ENCODE measurements at places on chromosomes 6 and 20.
A peak's percentile ranks its signal among the peaks of the same experiment; 100 is the strongest.

DNA sequence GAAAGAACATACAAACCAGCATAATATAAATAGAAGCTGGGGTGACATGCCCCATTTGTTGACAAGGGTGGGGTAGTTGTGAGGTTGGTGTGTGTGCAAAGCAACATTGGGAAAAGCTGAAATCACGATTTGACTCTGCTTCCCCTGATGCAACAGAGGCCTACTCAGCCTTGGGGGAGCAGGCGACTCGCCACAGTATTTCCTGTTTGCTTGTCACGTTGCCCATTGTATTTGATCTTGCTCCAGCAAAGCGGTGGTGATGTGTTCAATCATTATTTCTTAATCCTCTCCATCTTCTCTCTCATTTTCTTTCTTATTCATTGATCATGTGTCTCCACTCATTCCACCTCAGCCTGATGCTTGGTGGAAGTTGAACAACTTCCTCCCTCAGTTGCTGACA, 165.8 kb upstream of the CITED2 start:
- no peak overlapping the region for H3K4me3 ChIP-seq
- H3K36me3 ChIP-seq = no peaks in the 10 kb centered on the region
- DNase-seq = no peak
- no peaks in the 10 kb centered on the region for H3K4me1 ChIP-seq
- H3K27me3 ChIP-seq = no peaks in the 10 kb centered on the region

DNA sequence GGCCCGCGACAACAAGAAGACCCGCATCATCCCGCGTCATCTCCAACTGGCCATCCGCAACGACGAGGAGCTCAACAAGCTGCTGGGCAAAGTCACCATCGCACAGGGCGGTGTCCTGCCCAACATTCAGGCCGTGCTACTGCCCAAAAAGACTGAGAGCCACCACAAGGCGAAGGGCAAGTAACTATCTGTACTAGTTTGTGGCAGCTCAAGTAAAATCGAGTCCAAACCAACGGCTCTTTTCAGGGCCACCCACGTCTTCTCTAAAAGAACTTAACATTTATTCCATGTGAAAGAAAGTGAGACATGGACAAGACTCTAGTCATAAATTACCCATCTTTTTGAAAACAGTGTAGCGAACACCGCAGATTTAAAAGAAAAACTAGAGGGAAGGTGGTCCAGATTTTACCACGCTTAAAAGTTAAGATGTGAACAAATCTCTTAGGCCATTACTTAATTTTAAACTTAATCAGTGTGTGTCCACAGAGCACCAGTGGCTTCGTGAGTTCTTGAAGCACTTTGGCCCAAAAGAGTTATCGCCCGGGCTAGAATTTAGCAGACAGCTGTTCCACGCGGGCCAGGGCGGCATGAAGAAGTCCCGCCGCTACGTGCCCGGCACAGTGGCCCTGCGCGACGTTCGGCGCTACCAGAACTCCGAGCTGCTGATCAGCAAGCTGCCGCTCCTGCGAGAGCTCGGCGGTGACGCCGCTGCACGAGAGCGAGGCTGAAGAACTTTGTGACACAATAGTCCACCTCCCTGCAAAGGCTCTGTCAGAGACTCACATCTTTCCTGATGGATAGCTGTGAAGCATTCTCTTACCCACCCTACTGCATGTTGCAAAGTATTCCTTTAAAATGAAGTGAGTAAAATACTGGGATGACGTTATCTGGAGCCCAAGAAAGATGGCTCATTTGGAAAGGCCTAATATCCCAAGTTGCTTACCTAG, 113.9 kb upstream of the PRSS16 start:
- H3K27ac ChIP-seq = peak overlapping the region; percentile 90
- H3K4me3 ChIP-seq = peak overlapping the region; percentile 74
- peaks cover 34% of the 10 kb centered on the region for H3K4me1 ChIP-seq
- peaks cover 6% of the 10 kb centered on the region for H3K36me3 ChIP-seq

GRCh38 chr20:46720776-46721425, 11.5 kb downstream of the SLC2A10 start:
- no peak overlapping the region for H3K27ac ChIP-seq
- H3K36me3 ChIP-seq = peaks cover 5% of the 10 kb centered on the region
- DNase-seq = no peak
- H3K27me3 ChIP-seq = no peaks in the 10 kb centered on the region
- H3K4me1 ChIP-seq = no peaks in the 10 kb centered on the region
- H3K4me3 ChIP-seq = no peak overlapping the region

- H3K36me3 ChIP-seq = no peaks in the 10 kb centered on the region
- H3K4me1 ChIP-seq = no peaks in the 10 kb centered on the region
Observed at GRCh38 chr6:9614778-9615177, 800.1 kb downstream of the TFAP2A start.

DNA sequence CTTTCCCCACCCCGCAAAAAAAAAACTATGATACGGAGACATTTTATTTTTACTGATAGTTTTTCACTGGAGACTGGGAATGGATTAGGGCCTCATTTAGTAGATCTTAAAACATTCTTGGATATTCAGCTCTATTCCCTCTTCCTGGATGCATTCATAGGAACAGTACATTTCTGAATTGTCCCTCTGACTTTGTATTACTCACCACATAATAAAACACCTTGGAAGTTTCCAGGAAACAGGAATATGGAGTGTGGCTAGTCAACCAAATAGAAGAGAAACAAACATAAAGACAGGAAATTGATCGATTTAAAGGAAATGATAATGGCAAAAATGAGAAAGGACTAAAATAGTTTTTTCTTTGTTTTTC, 147.7 kb downstream of the GPX5 start:
- H3K27me3 ChIP-seq = peaks cover 91% of the 10 kb centered on the region
- no peak for DNase-seq
- H3K4me3 ChIP-seq = peak overlapping the region; percentile 36
- no peak overlapping the region for H3K27ac ChIP-seq
- peaks cover 11% of the 10 kb centered on the region for H3K4me1 ChIP-seq

All from left ventricle myocardium inferior (tissue), 1 donor.